ENCODE measurements at places on chromosomes 11 and 22.

DNA sequence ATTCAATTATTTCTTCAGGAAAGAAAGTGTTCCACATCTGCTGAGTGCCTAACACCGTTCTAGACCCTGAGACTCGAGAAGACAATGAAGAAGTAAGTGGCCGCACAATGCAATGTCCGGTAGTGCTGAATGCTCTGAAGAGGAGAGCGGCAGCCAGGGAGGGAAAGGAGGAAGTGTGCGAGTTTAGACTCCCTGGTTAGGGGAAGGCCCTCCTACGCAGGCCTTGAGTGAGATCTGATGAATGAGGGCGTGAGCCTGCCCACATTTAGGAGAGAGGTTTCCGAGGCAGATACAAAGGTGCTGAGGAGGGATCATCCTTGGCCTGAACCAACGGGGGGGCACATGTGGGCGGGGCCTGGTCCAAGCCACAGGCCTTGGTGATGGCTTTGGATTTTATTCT lies 558.6 kb downstream of the NTM start:
- DNase-seq = no peak

GRCh38 chr11:106216281-106216680 lies 138.8 kb downstream of the AASDHPPT start:
- no peak for DNase-seq

- no peak for DNase-seq
Observed at GRCh38 chr22:30947173-30947815, 21.3 kb downstream of the MORC2 start.

DNA sequence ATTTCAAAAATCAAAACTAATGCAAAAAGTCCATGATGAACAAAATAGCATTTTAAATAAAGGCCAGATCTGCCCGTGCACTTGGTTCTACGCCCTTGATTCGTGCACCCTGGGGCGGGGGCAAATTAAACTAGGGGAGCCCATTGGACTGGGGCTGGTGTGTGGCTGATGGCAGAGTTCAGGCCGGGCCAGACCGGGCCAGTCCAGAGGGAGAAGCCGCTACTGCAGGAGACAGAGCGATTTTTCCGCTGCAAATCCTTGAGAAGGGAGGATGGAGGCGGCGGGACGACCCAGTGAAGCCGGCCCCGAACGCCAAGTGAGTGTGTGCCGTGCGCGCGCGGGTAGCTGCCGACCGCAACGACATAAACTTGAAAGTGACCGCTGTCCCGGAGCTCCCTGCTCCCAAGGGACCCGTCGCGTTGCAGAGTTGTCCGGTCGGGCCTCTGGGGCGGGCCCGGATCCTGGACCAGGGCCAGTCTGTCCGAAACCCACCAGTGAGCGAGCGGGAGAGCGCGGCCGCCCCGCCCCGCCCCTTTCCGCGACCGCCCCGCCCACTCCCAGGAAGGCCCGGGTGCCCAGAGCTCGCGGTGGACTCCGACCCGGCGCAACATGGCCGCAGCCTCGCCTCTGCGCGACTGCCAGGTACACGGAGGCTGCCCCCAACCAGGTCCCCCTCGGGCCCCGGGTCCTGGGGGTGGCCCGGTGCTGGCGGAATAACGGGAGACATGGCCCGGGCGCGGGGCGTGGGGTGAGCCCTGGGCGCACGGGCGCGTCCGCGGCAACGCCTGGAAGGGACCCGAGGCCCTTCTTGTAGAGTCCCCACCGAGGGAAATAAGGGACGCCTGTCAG lies at the start of gene TTC38:
Gene TTC38, plus strand, starts transcription at position 578 of the 849 bp plus-strand sequence. Its CDS starts 32 bp downstream, at position 610.
- no peak for DNase-seq

DNA sequence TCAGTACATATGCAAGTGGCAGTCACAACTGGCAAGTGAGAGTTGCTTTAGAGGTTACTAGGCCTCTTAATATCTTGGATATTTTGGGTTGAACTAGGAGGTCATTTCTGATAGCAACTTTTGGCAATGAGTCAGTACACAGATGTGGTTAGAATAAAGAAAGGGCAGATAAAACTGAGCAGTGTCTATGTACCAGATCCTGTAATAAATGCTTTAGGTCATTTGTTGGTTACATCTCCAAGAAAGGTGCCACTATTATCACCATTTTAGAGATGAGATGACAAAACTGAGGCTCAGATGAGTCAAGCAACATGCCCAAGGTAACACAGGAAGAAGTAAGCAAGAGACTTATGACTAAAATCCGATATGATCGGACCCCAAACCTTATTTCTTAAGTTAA lies 25.0 kb downstream of the MAML2 start:
- DNase-seq = no peak

Data from Panc1 (cell line).